ENCODE measurements at places on chromosomes 7 and 10. TPM values are rescaled to one million over a fixed set of nuclear protein-coding genes. Genes with fewer than 3 reads are reported as not detected.

Gene EN2
- 0.03 TPM for polyA plus RNA-seq

Gene MBL2
- not detected for polyA plus RNA-seq

Gene H2BK1
- polyA plus RNA-seq: not detected

Gene RET
- 16.7 TPM for polyA plus RNA-seq

Gene GIMAP7
- polyA plus RNA-seq: 12.4 TPM

Gene ASZ1
- polyA plus RNA-seq: not detected

Gene AMPH
- polyA plus RNA-seq: 20.0 TPM

Gene BMS1
- polyA plus RNA-seq: 26.7 TPM

DNA sequence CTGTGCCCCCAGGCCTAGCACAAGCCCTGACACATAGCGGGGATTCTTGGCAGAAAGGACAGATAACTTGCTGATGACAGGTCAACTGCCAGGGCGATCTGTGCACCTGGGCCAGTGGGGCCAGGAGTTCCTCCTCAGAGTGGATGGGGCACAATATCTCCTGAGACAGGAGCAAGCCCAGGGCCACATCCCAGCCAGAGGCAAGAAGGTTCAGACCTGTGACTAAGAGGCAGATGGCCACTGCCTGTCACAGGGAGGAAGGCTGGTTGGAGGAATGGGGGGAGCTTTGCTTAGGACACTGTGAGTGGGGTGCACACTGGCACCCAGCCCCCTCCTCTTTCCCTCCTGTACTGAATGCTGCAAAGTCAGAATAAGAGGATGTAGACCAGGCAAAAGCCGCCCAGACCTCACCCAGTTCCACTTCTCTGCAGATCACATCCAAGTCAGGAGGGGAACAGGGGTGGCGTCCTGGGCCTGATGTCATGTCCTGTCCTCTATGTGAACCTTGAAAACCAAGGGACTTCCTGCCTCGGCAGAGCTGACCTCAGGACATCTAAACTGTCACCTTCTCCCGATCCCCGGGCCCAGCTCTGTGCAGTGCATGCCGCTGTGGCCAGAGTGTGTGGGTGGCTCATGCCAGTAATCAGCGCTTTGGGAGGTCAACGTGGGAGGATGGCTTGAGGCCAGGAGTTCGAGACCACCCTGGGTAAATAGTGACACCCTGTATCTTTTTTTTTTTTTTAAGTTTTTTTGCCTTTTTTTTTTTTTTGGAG lies 1.3 kb downstream of the GUSB start:
- no peak for DNase-seq

DNA sequence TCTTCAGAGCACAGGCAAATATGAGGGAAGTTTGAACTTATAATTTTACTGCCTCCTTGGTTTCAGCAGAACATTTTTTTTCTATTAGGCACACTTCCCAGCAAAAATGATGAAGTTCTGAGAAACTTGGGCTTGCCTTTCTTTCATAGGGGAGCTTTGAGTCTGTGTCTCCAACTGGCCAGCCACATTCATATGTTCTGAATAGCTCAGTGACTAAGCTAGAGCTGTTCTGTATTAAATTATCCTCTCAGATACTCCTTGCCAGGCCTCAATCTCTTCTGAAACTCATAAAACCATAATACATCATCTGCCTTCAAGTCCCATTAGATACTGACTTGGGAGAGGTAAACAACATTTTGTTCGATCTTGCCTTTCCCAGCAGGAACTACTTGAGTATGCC lies 476.5 kb downstream of the GPAM start:
- no peak for DNase-seq

DNA sequence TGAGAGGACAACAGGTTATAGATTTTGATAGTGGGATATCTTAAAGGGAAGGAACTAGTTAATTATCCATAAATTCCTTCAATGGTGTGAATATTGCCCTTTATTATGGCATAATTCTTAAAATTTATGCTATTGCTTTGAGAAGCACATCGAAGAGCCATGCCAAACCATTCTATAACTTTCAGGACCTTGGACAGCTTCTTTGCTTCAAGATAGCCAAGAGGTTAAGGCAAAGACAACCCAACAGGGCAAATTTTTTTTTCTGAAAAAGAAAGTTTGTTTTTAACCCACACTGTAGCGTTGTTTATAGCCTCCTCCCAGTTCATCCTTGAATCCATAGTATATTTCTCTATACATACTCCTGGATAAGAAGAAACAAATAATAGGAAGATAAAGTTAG lies 103.2 kb downstream of the NRG3 start:
- peak; percentile 50 for DNase-seq

GRCh38 chr7:105205592-105206237 lies 183.0 kb downstream of the SRPK2 start:
- no peak for DNase-seq

- DNase-seq: peak; percentile 45
These were observed 271.2 kb downstream of the ARHGAP12 start for GRCh38 chr10:31657434-31657872.

DNA sequence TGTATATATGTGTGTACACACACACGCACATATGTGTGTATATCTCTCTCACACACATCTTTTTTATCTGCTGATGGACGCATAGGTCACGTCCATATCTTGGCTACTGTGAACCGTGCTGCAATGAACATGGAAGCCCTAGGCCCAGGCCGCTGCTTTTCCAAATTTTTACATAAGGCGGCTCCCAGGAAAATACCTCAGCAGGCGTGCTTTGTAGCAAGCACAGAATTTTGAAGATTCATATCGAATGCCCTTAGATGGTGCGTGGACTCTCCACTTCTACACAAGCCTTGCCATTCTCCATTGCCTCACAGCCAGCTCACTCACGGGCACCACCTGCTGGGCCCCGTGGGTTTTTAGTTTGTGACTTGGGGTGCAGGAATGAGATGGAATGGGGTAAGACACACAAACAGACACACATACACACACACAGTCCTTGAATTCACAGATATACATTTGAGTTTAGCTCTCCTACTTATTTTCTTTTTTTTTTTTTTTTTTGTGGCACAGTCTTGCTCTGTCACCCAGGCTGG lies 57.9 kb upstream of the RNF32 start:
- no peak for DNase-seq

DNA sequence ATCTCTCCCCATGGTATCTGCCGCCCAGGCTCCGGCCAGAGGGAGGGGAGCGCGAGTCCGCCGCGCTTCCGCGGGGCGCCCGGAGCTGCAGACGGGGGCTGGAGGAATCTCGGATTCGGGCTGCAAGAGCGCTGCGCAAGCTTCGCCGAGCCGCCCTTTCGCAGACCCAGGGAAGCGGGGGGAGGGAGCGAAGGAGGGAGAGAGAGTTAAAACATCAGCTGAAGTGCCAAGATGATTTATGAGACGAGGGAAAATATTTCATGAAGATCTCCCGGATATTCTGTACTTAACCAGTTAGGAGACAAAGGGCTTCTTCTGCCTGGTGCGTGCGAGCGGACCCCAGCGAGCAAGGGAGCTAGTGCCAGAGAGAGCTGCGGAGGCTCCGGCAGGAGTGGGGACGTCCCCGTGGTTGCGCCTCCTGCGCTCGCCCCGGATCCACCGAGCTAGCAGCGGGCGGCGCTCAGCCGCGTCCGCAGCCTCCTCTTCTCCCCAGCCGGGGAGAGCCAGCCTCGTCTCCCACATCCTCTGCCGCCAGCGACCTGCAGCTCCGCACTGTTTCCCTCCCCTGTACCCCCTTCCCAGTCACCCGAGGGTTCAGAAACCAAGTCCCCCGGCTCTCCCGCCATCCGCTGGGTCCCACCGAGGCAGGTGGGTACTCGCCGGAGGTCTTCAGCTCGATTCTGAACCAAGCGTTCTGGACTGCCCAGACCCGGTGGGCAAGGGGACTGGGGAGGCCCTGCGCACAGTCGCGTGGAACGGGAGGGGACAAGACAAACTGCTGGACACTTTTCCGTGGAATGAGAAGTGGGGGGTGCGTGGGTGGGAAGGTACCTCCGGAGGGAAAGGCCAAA lies 1.0 kb upstream of the PAX2 start:
- DNase-seq: no peak

DNA sequence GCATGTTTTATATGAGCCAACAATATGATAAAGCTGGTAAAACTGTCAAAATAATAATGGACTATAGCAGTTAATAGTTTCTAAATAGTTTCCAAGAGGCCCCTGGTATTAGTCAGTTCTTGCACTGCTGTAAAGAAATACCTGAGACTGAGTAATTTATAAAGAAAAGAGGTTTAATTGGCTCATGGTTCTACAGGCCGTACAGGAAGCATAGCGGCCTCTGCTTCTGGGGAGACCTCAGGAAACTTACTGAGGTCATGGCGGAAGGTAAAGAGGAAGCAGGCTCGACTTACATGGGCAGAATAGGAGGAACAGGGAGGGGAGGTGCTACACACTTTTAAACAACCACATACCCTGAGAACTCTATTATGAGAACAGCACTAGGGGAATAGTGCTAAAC lies 104.6 kb downstream of the PPP1R9A start:
- DNase-seq: no peak

DNA sequence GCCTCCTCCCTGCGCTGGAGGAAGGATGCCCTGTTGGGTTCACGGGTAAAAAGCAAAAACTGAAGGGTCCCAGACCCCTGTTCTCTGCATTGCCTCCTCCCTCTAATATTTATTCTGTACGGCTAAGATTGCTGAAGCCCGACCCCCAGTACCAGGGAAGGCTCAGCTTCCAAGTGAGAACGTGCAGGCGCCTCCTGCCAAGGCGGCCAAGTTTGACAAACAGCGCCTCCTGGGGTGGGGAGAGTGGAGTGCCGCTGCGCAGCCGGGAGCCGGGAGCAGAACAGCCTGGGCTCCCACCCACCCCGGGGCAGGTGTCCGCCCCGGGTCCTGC lies 4.7 kb upstream of the EBF3 start:
- peak; percentile 82 for DNase-seq

GRCh38 chr7:150755473-150756099 lies 18.4 kb downstream of the GIMAP5 start:
- no peak for DNase-seq

- DNase-seq: no peak
These were observed 71.4 kb downstream of the NEURL1 start for GRCh38 chr10:103564776-103565520.

DNA sequence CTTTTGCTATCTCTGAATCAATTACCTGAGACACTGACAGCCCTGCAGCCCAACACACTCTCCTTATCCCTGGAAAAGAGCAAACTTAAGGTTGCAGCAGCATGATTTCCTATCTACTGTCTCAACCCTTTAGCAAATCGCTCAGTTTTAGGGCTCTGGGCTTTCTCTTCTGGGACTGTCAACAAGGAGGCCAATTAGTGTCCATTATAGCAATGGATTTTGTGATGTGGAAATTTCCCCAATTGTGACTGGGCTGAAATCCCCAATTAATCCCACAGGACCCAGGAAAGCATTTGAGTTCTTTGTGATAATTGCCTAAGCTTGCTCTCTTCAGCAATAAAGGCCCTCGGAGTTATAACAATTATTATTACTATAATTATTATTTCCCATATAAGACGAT lies 197.0 kb downstream of the ZNF438 start:
- no peak for DNase-seq

All from left kidney (tissue), 8 donors.